ENCODE measurements at places on chromosomes 7 and 10.

DNA sequence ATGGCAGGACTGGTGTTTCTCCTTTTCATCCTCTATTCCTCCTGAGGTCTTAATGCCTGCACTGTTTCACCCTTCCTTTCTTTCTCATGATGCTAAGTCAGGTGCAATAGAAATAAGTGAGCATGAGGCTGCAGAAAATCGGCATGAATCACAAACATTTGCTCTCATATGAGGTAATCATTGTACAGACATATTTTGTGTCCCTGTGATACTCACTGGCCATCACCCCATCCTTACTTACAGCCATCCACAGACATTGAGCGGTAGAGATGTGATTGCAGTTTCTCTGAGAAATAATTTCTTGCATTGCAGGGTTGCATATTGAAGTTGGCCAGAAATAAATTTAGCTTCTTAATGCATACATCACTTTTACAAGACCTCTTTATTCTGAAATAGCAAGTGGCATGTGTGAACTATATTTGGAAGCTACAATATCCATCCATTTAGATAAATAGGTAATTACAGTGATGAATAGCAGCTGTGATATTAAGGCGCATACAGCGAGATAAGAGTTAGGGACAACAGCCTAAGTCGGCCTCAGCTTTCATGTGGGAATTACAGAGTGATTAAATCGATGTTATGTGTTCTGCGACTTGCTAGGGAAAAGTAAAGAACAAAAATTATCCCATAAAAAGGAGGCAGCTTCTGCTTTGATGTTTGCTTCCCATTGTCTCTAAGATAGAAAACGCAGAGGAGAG lies 612.6 kb downstream of the SORCS3 start:
- no peak for DNase-seq

DNA sequence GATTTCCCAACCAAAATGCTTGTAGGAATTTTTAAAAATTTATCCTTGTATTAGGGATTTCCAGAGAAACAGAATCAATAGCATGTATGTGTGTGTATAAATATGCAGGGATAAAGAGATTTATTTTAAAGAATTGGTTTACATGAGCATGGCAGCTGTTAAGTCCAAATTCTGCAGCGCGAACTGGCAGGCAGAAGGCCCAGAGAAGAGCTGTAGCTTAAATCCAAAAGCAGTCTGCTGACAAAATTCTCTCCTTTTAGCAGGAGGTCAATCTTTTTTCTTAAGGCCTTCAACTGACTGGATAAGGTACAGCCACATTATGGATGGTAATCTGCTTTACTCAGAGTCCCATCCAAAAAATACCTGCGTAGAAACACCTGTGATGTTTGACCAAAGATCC lies 42.0 kb downstream of the PRR15 start:
- DNase-seq = no peak

DNA sequence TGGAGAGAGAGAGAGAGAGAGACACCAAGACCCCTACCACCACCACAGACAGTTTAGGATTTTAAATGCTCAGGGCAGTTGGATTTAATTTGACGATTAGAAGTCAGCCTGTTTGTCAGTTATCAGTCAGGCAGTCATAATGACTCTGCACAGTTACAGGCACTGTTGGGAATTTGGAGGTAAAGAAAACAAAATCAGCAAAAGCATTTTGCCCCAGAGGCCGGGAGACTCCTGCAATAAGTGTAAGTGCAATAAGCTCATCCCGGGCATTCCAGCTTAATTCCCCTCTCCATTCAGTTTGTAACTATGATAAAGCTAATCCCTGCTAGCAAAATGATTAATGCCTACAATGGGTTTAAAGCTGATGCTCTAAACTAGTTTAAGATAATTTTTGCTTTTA lies 13.5 kb downstream of the SEMA3C start:
- DNase-seq = no peak

GRCh38 chr7:52811537-52811936 lies 223.9 kb upstream of the POM121L12 start:
- DNase-seq = no peak

GRCh38 chr10:36491926-36492325 lies 633.5 kb upstream of the ANKRD30A start:
- DNase-seq = no peak

- DNase-seq = no peak
These were observed 22.8 kb downstream of the FRMPD2 start for GRCh38 chr10:48251525-48252353.

- DNase-seq = no peak
These were observed 57.4 kb downstream of the HIBADH start for GRCh38 chr7:27605283-27605682.

- no peak for DNase-seq
These were observed 40.1 kb upstream of the HBP1 start for GRCh38 chr7:107128748-107129147.

- DNase-seq = no peak
These were observed 34.1 kb upstream of the ELOVL3 start for GRCh38 chr10:102191956-102192355.

GRCh38 chr7:106915873-106916272 lies 50.8 kb downstream of the PIK3CG start:
- no peak for DNase-seq

Data from RPMI8226 (cell line).